ENCODE measurements at places on chromosomes 7 and 10.

- no peak for DNase-seq
These were observed 91.4 kb upstream of the PIK3CG start for GRCh38 chr7:106773721-106774120.

DNA sequence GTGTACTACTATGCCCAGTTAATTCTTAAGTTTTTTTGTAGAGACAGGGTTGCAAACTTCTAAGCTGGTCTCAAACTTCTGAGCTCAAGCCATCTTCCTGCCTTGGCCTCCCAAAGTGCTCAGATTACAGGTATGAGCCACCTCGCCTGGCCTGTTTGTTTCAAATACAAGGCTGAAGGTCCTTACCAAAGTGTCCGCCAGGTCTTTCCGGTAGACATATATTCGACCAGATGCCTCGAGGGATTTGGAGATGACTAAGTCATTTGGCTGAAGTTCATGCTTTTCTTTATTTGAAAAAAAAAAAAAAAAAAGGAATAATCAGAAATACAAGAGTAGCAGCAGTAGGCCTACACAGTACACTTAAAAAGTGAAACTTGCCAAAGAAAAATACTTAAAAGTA lies 204.5 kb upstream of the CDCA7L start:
- no peak for DNase-seq

DNA sequence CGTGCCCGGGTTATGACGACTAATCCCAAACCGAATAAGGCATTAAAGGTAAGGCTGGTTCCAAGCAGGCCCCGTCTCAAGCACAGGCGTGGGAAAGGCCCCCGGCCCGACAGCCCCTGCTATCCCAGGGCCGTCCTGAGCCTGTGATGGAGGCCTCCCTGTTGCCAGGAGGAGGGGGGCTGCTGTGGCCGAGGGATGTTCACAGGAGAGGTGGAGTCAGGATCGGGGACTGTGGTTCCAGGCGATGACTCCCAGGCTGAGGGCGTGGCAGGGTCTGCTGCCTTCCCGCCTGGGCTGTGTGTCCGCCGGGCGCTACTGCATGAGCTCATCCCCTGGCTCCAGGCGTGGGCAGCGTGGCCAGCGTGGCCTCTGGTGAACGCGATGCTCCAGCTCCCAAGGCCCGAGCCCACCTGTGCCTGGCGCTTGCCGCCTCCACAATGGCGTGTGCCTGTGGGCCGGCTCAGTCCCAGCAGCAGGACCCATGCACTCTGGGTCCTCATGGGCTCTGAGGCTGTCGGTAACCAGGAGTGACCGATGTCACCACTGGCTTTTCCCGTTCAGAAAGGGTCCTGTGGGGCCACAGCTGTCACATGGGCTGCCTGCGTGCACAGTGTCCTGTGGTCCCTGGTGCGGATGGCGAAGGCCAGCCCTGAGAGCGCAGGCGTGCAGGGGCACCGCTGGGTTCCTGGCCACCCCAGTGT lies 8.8 kb downstream of the MAFK start:
- DNase-seq = no peak

- DNase-seq = no peak
These were observed 156.4 kb downstream of the OAT start for GRCh38 chr10:124262234-124262865.

DNA sequence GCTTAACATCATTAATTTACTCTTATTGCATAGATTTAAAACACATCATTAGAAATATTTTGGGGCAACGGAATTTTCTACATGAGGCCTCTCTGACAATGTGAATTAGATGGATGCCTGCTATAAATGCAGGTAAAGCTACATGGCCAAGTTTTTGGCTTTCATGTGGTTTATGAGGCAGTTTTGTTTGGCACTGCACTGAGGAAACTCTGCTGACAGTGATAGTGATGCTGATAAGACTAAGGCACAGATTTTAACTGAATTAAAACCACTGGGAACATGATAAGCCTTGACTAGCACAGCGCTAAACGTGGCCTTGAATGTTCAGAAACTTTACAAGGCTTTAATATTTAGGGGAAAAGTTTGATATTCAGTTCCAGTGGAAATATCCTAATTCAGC lies 114.3 kb upstream of the NOBOX start:
- DNase-seq = no peak
